NCI-H146 (cell line): ENCODE measurements at places on chromosomes 11 and 22.

DNA sequence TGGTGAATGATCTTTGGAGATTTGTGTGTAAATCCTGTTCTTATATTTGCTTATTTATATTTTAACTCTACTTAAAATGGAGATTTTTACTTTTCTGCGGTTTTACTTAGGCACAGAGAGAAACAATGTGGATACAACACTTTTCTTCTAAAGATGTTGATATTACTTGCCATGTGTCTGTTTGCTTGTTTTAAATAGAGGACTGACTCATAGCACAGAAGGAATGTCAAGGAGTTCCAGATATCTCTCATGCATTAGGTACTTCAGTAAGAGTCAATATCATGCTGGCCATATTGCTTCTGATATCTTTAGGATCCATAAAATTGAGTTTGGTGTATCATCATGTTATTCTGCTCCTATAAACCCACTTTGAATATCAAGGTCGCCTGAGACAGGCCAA, 395.0 kb downstream of the OPCML start:
- DNase-seq: no peak

DNA sequence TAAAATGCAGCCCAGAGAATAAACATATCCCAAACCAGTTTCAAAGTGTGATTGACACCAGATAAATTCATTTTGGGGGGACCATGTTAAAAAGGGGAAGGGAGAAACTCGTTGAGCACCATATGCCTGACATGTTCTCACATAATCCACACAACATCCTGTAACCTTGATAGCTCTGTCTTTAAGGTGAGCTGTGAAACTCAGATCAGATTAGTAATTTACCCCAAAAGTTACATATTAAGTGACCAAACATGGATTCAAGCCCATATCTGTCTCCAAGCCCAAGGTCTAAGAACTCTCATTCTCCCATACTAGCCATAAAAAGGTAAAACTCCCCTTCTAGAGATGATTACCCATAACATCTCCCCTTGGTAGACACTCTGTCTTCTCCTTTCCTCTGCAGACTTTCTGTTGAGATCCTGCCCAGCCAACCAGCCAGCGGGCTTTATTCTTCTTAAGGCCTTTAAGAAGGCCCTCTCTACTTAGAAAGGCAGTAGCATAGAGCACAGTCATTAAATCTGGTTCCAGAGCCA, 150.7 kb downstream of the CCDC34 start:
- no peak for DNase-seq

DNA sequence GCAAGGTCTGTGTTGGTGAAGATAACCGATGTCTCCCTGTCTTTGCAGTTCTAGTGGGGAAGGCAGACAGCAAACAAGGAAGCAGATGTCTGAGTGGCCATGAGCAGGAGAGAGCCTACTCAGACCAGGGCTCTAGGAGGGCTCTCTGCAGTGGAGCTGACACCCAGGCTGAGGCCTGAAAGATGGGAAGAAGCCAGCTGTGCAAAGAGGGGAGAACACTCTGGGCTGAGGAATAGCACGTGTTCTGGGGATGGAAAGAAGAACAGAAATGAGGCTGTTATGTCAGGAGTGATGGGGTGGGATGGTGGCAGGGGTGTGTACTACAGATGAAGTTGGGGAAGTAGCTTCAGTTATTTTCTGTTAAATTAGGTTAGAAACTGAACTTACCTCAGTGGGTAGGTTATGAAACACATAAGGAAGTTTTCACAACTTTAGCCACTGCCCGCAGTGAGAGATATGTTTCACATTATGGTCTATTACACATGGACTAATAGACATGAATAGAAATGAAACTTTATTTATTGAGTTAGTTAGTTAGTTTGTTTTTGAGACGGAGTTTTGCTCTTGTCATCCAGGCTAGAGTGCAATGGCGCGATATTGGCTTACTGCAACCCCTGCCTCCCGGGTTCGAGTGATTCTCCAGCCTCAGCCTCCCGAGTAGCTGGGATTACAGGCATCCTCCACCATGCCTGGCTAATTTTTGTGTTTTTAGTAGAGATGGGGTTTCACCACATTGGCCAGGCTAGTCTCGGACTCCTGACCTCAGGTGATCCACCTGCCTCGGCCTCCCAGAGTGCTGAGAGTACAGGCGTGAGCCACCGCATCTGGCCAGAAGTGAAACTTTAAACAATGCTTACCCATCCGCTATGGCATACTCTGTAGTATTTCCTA, 7.8 kb downstream of the DCPS start:
- no peak for DNase-seq

GRCh38 chr11:123585206-123585605, 69.2 kb downstream of the SCN3B start:
- no peak for DNase-seq

GRCh38 chr11:19552161-19552560, 160.5 kb upstream of the NAV2 start:
- DNase-seq: no peak

GRCh38 chr11:11757909-11758308, 83.9 kb upstream of the USP47 start:
- no peak for DNase-seq

DNA sequence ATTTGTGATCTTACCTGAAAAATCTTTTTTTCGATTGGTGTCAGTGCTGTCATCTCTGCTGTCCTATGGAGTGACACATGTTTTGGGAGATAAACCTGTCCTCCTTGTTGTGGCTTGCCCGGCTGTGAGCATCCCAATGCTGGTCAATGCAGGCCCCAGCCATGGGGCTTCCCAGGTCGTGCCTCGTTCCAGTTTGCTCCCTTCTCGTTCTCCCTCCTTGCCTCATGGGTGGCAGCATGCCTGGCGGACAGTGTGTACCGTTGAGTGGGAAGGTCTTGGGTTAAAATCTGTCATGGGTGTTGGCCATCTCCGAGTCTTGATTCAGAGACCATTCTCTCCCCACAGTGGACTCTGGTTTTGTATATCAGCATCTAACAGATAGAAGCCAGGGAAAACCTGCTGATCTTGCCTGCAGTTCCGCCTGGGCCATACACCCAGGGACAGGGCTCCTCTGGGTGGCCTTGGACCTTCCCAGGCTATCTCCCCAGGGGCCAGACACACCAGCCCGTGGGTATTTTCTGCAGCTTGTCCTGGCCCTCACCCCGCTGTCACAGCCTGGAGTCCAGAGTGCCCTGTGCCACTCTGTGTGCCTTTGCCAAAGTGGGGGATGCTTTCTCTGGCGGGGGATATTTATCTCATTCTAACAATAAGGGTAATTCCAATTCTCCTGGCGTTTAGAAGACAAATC, 208.1 kb downstream of the TBC1D22A start:
- no peak for DNase-seq

DNA sequence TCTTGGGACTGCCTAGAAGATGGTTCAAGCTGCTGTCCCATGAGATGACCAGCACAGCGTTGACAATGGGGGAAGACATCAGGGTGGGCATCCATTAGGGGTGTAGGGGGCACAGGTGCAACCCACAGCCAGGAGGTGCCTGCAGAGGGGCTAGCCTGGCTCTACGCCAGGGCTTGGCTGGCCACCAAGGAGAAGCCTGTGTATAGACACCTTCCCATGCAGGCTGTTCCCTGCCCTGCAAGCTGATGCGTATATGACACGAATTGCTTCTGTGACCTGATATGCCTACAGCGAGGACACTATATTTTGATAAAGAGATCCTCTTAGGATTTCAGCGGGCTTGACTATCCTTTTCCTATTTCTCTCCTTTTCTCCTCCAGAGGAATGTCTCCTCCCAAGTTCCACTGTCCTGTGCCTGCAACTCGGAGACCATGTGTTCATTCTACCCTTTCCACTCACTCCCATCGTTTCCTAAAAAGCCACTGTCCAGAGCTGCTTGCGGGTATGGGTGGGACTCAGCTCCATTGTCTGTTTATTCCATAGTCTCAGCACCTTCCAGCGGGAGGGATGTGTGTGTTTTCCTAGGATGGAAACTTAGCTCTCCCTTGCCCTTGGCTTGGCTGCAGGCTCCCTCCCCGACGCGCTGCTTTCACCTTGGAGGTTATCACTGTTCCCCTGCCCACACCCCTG, 56.1 kb downstream of the ST14 start:
- no peak for DNase-seq

- DNase-seq: no peak
Observed at GRCh38 chr11:70112017-70112434, 33.9 kb downstream of the ANO1 start.

GRCh38 chr11:44731685-44732430, 5.1 kb downstream of the TSPAN18 start:
- no peak for DNase-seq

GRCh38 chr11:80412604-80413003, 971.8 kb upstream of the TENM4 start:
- no peak for DNase-seq

GRCh38 chr22:41499624-41500280, 30.8 kb downstream of the ACO2 start:
- DNase-seq: no peak

- no peak for DNase-seq
Observed at GRCh38 chr11:8164746-8165145, 4.1 kb downstream of the RIC3 start.

GRCh38 chr11:41286751-41287150, 172.7 kb downstream of the LRRC4C start:
- DNase-seq: no peak

GRCh38 chr22:39920134-39920743, 19.4 kb downstream of the GRAP2 start:
- DNase-seq: no peak

GRCh38 chr11:103824116-103824515, 212.3 kb upstream of the DDI1 start:
- no peak for DNase-seq

DNA sequence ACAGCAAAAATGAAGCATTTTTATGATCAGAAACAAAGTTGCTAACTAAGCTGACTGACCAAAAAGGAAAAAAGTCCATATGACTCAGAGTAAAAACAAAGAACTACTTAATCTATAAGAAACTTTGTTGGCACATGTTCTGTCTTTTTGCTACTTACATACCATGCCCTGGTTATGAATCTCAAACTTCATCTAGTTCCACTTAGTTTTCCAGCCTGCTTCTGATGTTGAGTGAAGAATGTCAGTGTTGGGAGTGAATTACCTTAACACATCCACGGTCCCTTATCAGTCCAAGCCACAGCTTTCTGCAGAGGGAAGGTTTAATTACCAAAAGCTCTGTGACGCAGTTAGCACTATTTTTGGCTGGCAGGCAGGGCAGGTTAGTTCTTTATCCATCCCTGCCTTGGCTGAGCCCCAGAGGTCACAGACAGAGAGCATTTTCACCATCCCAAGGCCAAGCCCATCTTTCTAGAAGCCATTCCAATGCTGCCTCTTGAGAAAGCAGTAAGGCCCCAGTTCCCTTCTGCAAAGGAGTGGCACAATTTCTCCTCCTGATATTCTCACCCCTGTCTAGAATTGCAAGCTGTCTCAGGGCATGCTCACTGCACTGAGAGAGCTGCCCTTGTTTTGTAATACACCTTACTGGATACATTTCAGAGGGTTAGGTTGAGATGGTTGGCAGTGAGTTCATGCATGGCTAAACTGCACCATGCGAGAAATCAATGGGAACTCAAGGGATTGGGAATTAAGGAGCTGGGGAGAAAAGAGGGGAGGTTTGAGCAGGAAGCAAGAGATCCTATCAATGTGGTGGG, 67.1 kb downstream of the SLC1A2 start:
- no peak for DNase-seq

DNA sequence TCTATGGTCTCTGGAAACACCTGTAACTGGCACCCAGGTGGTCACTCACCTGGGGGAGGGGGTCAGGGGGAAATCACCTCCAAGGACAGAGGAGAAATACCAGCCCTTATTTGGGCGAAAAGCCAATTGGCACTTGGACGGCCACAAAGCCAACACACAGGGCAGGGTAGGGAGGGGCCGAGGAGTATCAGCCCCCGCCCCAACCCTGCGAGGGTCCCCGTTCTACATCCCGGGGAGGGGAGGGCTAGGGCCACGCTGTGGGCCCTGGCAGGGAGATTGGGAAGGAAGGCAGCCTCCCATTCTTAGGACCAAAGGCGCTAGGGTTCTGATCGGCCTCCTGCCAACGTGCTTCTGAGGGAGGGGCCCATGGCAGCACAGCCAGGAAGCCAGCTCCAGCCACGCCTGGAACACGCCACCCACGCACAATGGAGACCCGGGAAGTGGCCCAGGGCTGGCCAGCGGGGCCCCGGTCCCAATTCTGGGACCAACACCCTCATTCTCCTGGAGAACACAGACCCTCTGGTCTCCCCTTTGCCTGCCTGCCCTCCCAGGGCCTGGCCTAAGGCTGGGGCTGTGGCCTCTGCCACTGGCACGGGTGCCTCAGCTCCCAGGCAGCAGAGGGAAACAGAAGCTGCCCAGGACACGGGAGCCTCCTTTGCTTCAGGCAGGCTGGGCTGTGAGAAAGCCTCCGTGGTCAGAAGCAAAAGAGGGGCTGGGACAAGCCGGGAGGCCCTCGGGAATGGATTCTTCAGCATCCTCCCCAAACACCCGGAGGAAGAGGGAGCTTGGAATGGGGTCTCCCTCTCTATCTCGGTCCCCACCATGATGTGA, 7.4 kb downstream of the CBX6 start:
- no peak for DNase-seq

DNA sequence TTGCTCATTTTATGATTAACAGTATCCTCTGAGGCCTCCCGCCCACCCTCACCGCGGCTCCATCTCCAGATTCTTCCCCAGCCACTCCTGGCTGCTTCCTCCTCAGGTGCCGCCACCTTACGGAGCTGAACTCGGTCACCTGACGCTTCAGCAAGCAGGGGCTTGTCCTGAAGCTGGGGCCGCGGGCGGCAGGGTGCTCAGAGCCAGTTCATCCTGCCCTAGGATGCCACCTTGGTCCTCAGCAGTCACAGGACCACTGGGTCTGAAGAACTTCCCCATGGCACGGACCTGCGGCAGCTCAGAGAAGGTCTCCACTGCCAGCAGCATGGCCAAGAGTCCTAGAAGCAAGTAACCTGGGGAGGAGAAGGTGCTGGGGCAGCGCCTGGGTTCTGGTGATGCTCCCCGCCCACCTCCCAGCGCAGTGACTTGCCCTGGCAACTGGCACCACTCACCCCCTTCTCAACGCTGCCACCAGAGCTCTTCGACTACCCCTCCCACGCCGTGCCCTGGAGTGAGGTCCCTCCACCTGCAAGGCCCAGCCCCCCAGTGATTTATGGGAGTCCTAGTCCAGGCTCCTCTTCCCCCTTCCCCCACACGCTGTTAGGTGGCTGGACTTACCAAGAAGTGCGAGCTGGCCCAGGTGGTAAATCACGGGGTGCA, 2.6 kb downstream of the KCNK7 start:
- no peak for DNase-seq

GRCh38 chr11:131455843-131456704, 85.7 kb downstream of the NTM start:
- DNase-seq: no peak
